ENCODE measurements at places on chromosomes 3 and 15.

DNA sequence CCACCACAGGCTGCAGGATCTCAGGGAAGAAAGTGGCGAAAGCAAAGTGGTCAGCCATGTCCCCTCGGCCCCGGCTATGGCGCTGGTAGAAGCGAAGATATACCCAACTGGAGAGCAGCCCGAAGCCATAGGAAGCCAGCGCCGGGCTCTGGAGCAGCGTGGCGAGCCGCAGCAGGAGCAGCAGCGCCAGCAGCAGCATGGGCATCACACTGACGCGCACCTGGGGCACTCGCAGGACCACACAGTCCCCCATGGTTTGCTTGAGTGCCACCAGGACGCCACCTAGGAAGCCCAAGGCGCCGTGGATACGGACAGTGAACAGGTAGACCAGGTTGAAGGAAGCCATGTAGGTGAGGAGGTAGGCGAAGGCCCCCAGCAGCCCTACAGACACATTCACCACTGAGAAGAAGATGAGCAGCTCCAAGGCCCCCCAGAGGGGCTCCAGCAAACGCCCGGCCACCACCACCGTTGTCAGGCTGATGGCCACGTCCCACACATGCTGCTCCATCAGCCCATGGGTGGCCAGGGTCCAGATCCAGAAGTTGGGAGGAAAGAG is 888 bp downstream of the TMEM115 start:
- DNase-seq = no peak

DNA sequence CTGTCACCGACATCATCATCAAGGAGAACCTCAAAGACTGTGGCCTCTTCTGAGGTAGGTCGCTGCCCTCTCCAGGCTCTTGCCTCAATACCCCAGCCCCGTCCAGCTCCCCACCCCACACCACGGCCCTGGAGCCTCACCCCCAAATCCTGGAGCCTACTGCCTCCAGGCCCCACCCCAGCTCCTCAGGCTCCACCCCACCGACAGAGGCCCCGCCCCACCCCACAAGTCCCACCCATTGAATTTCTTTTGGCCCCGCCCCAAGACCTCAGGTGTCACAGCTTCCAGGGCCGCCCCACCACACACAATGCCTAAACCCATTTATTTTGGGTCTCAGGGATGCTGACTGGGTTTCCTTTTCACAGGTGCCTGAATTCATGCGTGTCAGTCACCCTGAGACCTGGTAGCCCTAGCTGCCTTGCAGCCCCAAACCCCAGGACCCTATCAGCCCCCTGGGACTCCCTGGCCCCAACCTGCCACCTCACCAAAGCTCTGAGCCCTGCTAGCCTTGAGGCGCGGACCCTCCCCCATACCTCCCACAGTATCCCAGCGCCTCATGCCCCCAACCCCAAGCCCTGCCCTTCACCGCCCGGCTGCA is 3.6 kb downstream of the GNAT1 start:
- no peak for DNase-seq

DNA sequence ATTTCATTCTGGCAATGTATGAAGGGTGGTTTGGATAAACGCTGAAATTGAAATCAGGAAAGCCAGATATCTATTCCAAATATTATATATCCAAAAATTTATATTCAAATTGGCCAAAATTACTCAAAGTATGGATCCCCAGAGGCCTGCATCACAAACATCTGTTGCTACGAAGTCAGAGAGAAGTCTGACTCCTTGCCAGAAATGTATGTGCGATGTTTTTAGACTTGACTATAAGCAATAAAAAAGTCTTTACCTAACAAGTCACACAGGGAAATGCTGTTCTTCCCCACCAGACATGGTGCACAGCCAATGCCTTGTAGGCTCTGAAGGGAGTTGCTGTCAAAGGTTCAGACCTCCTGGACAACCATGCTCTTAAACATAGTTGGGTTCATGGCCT is 533.1 kb downstream of the OTOL1 start:
- DNase-seq = no peak

DNA sequence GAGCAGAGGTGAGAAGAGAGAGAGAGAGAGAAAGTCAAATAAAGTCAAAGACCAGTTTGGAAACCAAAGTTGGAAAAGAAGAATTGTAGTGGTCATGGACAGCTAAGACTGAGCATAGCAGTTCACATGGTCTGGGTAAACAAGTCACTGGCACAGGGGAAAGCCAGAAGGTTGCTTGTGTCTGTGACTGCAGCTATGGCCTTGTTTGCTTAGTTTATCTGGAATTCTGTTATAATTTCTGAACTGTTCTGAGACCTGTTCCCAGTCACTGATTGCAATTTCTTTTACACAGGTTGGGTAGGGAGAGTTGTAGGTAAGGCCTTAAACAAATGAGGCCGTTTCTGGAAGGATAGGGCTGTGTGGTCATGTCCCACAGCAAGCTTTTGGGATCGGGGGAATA is 43.4 kb upstream of the MYZAP start:
- no peak for DNase-seq

GRCh38 chr3:12981306-12982275 is 91.6 kb downstream of the IQSEC1 start:
- no peak for DNase-seq

GRCh38 chr15:47726399-47726823 is 9.1 kb downstream of the SEMA6D start:
- no peak for DNase-seq
